ENCODE measurements at places on chromosomes 13 and 19.

GRCh38 chr13:49220036-49220855 is at the start of gene MLNR:
Gene MLNR (plus strand): TSS chr13:49220338. CDS start chr13:49220338, 0 bp downstream.
- DNase-seq: no peak

- peak; percentile 18 for DNase-seq
These were observed 9.8 kb upstream of the ARRDC2 start for GRCh38 chr19:17997969-17998826.

GRCh38 chr13:99724633-99725517 is 223.6 kb downstream of the TM9SF2 start:
- no peak for DNase-seq

DNA sequence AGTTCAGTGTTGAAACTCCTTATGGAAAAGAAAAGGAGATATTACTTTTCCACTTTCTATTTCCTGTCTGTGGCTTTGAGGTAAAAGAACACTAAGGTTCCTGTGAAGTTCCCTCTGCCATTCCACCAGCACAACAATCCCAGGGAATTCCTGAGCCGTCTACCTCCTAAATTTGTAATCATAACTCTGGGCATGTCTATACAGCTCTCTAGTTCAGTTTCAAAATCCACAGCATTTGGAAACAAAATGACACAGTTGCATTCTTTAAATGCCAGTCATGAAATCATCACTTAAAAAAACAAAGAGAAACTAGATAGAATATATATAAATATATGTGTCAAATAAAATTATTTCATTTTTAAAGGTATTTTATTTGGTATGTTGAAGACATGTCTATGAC is 9.0 kb upstream of the THSD1 start:
- no peak for DNase-seq

GRCh38 chr19:53927739-53928138 is 18.7 kb downstream of the CACNG7 start:
- no peak for DNase-seq

- no peak for DNase-seq
These were observed 43.9 kb downstream of the TNFSF13B start for GRCh38 chr13:108313382-108313781.
